ENCODE measurements at places on chromosomes 12 and 14. TPM values are rescaled to one million over a fixed set of nuclear protein-coding genes. Genes with fewer than 3 reads are reported as not detected.

The PRH2 gene
- total RNA-seq = 2.1 TPM

The CPSF6 gene
- total RNA-seq = 27.4 TPM

The REM2 gene
- 0.89 TPM for total RNA-seq

The C3AR1 gene
- total RNA-seq = 2.0 TPM

The RAB2B gene
- total RNA-seq = 22.3 TPM

The FOXG1 gene
- total RNA-seq = not detected

The NAP1L1 gene
- 159 TPM for total RNA-seq

The GLIPR1L1 gene
- not detected for total RNA-seq

The DAO gene
- not detected for total RNA-seq

The GPR68 gene
- total RNA-seq = 2.1 TPM

The ARPC3 gene
- 188 TPM for total RNA-seq

The EPYC gene
- not detected for total RNA-seq

The A2M gene
- total RNA-seq = 51.6 TPM

DNA sequence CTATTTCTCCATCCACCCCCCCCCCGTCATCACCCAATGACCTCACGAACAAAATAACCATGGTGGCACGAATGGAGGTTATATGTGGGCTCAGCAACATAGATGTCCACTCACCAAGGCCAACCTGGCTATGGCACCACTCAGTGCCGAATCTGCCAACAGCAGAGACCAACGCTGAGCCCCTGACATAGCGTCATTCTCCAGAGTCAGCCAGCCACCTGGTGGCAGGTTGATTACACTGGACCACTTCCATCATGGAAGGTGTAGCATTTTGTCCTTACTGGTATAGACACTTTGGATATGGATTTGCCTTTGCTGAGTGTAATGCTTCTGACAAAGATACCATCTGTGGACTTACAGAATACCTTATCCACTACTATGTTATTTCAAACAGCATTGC lies 24.2 kb upstream of the DYRK2 start:
- no peaks in the 10 kb centered on the region for H3K4me1 ChIP-seq
- no peak for DNase-seq
- no peak overlapping the region for H3K4me3 ChIP-seq

- no peak for DNase-seq
- H3K27ac ChIP-seq = no peak within 1 kb of the TSS
- H3K4me3 ChIP-seq = peak within 1 kb of the TSS; percentile 48
- H3K4me1 ChIP-seq = peaks cover 38% of the 10 kb centered on the region
- H3K36me3 ChIP-seq = peaks cover 25% of the 10 kb centered on the region
Observed at GRCh38 chr12:57766464-57767304, at the start of gene CYP27B1. Gene CYP27B1, minus strand, starts transcription at chr12:57767078. Its CDS starts 37 bp downstream, at chr12:57767041.

DNA sequence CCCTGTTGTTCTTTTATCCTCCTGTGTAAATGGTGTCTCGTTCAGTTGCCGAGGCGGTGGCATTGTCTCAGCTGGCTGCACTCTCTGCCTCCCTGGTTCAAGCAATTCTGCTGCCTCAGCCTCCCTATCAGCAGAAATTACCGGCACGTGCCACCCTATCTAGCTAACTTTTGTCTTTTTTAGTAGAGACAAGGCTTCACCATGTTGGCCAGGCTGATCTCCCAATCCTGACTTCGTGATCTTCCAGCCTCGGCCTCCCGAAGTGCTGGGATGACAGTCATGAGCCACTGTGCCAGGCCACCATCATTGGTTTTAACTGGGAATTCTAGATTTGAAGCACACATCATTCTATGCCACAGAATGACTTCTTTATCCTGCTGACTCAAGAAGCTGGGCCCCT lies 175.3 kb upstream of the ALG10B start:
- H3K27ac ChIP-seq = no peak overlapping the region
- no peaks in the 10 kb centered on the region for H3K36me3 ChIP-seq
- peaks cover 13% of the 10 kb centered on the region for H3K27me3 ChIP-seq
- peaks cover 15% of the 10 kb centered on the region for H3K4me1 ChIP-seq

- peak overlapping the region; percentile 47 for H3K4me3 ChIP-seq
- H3K27me3 ChIP-seq = no peaks in the 10 kb centered on the region
- peak overlapping the region; percentile 75 for H3K27ac ChIP-seq
Observed at GRCh38 chr14:63205866-63206265, 1.6 kb downstream of the RHOJ start.

GRCh38 chr12:27179400-27180214 lies 64.5 kb upstream of the STK38L start:
- H3K36me3 ChIP-seq = no peaks in the 10 kb centered on the region
- peak overlapping the region; percentile 8 for H3K27ac ChIP-seq
- H3K4me1 ChIP-seq = peaks cover 16% of the 10 kb centered on the region

GRCh38 chr14:22400655-22401259 lies 188.3 kb downstream of the DAD1 start:
- no peak for DNase-seq
- H3K27me3 ChIP-seq = no peaks in the 10 kb centered on the region
- H3K27ac ChIP-seq = peak overlapping the region; percentile 10
- no peaks in the 10 kb centered on the region for H3K36me3 ChIP-seq
- no peak overlapping the region for H3K4me3 ChIP-seq

DNA sequence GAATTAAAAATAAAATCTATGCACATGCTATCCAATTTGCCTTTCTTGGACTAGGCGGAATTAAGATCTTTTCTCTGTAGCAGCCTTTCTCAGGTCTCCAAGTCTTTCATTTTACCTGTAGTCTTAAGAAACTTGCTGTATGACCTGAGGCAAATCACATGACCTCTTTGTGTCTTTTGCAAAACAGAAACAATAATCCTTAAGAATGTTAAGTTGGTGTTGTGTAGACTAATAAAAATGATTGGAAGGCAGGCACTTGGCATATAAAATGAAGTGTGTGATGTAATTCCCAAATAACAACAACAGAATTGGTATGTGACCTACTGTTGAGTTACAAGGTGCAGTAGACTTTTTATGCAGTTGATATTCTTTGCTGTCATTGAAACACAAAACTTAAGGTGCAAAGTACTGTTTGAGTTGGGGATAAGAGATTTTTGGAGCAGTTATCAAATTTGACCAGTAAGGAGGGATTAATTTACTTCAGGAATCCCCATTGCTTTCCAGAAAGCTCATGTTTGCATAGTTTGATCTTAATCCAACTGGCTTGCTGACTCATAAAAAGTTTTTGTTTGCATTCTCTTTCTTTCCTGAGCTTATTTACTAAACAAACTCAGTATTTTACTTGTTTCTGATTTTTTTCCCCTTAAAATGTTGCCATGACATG lies 51.4 kb downstream of the SUSD6 start:
- H3K27me3 ChIP-seq = no peaks in the 10 kb centered on the region
- DNase-seq = no peak
- peak overlapping the region; percentile 68 for H3K27ac ChIP-seq
- H3K36me3 ChIP-seq = no peaks in the 10 kb centered on the region

GRCh38 chr12:39723831-39724230 lies 104.2 kb upstream of the ABCD2 start:
- no peaks in the 10 kb centered on the region for H3K36me3 ChIP-seq
- no peak overlapping the region for H3K4me3 ChIP-seq
- no peak overlapping the region for H3K27ac ChIP-seq
- no peaks in the 10 kb centered on the region for H3K4me1 ChIP-seq

- no peaks in the 10 kb centered on the region for H3K27me3 ChIP-seq
- H3K27ac ChIP-seq = no peak overlapping the region
- peak overlapping the region; percentile 47 for H3K4me3 ChIP-seq
- peaks cover 10% of the 10 kb centered on the region for H3K4me1 ChIP-seq
- DNase-seq = peak; percentile 69
Observed at GRCh38 chr12:30822385-30823155, 67.8 kb upstream of the CAPRIN2 start.

DNA sequence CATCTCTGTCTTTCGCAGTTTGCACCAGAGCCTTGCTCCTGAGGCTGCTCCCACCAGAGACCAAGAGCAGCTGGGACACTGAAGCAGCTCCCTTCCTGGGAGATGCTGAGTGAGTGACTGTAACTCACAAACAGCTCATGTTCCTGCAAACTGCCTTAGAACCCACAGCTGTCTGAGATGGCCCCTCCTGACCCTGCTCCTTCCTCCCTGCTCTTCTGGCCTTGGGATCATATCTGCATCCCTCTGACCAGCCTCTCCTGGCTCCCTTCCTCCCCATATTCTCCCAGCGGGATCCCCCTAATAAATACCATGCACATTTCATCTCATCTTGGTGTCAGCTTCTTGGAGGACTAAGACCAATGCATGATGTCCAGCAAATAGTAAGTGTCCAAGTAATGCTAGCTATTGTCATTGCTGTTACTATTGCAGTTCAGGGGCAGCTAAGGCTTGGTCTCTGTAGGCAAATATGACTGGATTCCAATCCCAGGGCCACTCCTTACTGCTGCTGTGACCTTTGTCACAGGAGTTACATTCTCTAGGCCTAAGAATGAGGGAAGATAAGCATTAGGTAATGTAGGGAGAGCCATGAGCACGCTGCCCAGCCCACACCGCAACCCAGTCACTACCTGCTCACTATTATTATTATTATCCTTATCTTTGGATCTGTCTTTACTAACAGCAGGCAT lies 47.9 kb downstream of the SYNE3 start:
- H3K27ac ChIP-seq = no peak overlapping the region
- no peak overlapping the region for H3K4me3 ChIP-seq
- no peaks in the 10 kb centered on the region for H3K27me3 ChIP-seq

DNA sequence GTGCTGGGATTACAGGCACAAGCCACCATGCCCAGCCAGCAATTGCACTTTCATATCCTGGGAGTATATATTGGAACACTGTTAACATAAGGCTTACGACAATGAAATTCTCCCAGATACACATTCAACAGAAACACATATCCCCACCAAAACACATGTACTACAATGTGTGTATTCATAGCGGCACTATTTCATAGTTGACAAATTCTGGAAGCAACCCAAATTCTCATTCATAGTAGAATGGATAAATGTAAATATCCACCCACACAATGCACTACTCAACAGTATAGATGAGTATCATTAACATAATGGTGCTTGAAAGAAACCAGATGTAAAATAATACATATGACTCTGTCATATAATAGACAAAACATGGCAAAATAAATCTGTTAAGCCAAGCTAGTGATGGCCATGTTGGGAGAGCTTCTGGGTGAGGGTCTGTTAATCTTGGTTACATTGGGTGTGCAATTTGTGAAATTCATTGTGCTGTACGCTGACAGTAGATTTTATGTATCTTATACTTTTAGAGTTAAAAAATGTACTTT lies 2.6 kb upstream of the DNAAF2 start:
- no peaks in the 10 kb centered on the region for H3K36me3 ChIP-seq
- H3K4me3 ChIP-seq = no peak overlapping the region
- DNase-seq = no peak
- no peak overlapping the region for H3K27ac ChIP-seq
- no peaks in the 10 kb centered on the region for H3K27me3 ChIP-seq

DNA sequence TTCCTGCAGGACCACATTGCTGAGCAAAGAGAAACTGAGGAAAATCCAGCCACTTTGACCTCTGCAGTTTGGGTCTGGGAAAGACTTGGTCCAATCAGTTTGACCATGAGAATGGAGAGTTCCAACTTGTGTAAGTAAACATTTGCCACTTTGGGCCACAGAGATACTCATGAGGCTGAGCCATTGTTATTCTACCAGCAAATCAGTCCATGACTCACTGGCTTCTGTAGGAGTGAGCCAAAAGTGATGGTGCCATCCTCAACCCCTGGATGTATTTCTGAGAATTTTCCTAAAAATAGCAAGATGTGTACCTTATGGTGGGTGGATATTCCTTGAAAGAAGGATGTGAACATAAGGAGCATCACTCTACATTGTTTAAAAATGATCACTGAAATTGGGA lies 192.9 kb upstream of the OR4E1 start:
- no peak overlapping the region for H3K27ac ChIP-seq
- H3K36me3 ChIP-seq = no peaks in the 10 kb centered on the region
- no peak for DNase-seq
- no peak overlapping the region for H3K4me3 ChIP-seq

DNA sequence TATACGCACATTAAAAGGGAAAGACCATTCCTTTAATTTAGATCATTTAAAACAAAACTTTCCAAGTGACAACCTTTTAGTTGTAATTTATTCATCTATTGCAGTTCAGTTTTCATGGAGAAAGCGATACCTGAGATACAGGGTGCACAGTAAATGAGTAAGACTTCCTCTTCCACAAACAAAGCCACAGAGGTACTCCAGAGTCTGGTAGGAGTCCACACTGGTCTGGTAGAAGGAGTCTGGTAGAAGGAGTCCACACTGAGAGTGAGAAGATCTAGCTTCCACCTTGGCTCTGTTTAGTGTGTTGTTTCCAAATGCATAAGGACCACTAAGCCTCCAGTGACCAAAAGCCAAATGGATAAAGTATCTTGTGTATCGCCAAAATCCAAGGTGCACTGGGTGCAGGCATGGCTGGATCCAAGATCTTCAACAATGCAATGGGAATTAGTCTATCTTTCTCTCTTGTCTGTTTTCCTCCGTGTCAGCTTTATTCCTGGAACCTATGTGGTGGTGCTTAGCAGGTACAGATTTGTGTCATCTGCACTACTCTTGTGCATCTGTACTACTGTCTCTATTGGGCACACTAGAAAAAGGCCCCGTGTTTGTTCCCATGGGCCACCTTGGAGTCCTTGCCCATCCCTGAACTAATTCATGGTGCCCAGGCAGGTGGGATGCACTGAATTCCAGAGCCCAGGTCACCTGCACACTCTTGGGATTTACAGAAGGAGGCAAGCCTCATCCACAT lies 331.1 kb downstream of the BCL11B start:
- peak; percentile 25 for DNase-seq
- H3K27me3 ChIP-seq = no peaks in the 10 kb centered on the region
- H3K4me1 ChIP-seq = peaks cover 6% of the 10 kb centered on the region
- H3K27ac ChIP-seq = no peak overlapping the region
- no peaks in the 10 kb centered on the region for H3K36me3 ChIP-seq

GRCh38 chr12:5633106-5633505 lies 201.2 kb downstream of the NTF3 start:
- H3K4me1 ChIP-seq = no peaks in the 10 kb centered on the region
- H3K4me3 ChIP-seq = no peak overlapping the region
- H3K27me3 ChIP-seq = peaks cover 23% of the 10 kb centered on the region
- DNase-seq = no peak
- H3K36me3 ChIP-seq = no peaks in the 10 kb centered on the region

GRCh38 chr12:90999527-90999926 lies 5.2 kb downstream of the EPYC start:
- DNase-seq = no peak
- no peaks in the 10 kb centered on the region for H3K27me3 ChIP-seq
- H3K4me1 ChIP-seq = no peaks in the 10 kb centered on the region
- H3K4me3 ChIP-seq = no peak overlapping the region
- H3K36me3 ChIP-seq = no peaks in the 10 kb centered on the region

- H3K36me3 ChIP-seq = peaks cover 61% of the 10 kb centered on the region
- no peak overlapping the region for H3K27ac ChIP-seq
- no peaks in the 10 kb centered on the region for H3K27me3 ChIP-seq
- H3K4me1 ChIP-seq = peaks cover 2% of the 10 kb centered on the region
- no peak overlapping the region for H3K4me3 ChIP-seq
- DNase-seq = no peak
Observed at GRCh38 chr12:117148642-117149041, 41.6 kb downstream of the FBXO21 start.
